ENCODE measurements at places on chromosomes 6 and 20.

- peak; percentile 27 for DNase-seq
These were observed 172.2 kb downstream of the AIG1 start for GRCh38 chr6:143232849-143233248.

DNA sequence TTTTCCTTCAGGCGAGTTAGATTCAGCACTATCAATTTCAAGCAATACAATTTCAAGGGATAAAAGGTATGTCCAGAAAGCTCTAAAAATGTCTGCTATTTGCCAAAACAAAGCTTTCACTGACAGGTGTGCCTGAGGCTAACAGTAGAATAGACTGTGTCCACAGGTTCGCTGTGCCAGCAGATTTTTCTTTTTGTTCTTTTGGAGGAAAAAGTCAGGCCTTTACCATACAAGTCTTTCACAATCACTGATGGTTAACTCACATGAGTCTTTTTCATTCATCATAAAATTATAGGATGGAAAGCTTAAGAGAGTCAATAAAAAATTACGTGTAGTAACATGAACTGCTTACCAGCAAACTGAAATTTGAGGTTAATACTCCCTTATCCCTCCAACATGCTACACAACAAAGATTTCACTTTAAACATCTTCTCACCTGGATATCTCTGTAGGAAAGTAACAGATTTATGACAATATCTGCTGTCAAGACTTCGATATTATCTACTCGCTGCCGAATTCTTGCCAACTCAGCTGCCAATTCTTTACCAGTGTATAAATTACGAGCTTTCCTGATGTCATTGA is 95.4 kb downstream of the MAP3K5 start:
- no peak for DNase-seq

DNA sequence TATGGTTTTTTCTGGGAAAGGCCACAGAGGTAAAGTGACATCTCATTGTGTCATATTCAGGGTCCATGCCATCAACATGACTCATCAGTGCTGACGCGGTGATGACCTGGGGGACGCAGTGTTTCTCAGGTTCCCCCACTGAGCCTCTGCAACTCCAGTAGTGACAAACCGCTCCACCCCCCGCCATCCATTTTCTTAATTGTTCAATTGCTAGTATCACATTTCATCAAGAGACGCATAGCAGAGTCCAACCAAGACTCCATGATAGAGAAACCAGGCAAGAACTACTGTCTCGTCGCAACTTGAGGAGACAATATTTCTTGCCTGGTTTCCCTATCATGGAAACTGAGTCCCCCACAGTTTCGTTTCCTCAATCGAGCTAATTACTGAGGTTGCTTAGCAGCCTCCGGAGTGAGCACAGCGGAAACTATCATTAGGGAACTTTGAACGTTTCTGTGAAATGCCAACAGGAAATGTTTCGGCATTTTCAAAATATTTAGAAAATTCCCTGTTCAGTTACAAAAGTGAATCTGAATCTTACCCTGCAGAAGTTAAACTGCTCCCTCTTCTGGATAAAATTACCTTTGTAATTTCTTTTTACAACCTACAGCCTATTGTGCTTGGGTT is 12.2 kb upstream of the SERPINB1 start:
- DNase-seq = peak; percentile 79

GRCh38 chr6:145209272-145209671 is 526.0 kb downstream of the EPM2A start:
- no peak for DNase-seq

- DNase-seq = no peak
These were observed 17.7 kb downstream of the MYLIP start for GRCh38 chr6:16146527-16146955.

GRCh38 chr6:143936778-143937667 is 71.0 kb downstream of the PLAGL1 start:
- DNase-seq = no peak

DNA sequence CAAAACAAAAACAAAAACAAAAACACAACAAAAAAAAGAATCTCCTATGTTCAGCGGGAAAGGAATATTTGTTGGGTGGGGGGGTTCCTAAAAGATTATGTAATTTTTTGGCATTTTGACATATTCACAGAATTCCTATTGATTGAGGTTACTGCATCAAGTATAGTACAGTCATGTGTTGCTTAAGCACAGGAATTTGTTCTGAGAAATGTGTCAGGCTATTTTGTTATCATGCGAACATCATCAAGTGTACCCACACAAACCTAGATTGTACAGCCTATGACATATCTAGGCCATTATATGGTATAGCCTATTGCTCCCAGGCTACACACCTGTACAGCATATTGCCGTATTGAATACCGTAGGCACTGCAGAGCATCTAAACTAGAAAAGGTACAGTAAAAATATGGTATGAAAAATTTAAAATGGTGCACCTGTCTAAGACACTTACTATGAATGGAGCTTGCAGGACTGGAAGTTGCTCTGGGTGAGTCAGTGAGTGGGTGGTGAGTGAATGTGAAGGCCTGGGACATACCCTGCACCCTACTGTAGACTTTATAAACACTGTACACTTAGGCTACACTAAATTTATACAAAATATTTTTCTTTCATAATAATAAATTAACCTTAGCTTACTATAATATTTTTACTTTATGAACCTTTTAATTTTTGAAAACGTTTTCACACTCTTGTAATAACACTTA is 110.6 kb downstream of the CDKAL1 start:
- peak; percentile 13 for DNase-seq

DNA sequence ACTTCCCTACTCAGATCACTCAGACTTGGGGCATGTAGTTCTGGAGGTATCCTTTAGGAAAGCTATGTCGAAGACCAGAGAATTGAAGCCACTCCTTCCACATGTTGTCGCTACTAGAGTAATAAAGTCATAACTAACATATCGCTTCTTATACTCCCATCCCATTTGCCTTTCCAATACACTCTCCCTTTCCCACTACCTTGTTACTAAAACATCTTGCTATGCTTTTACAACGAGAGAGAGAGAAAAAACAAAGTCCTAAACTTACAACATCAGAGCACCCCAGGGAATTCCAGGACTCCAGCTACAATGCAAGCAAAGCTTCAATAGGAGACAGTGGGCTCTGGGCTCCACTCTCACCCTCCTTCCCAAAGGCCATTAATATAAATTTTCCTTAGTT is 5.1 kb upstream of the LAMP5 start:
- no peak for DNase-seq

DNA sequence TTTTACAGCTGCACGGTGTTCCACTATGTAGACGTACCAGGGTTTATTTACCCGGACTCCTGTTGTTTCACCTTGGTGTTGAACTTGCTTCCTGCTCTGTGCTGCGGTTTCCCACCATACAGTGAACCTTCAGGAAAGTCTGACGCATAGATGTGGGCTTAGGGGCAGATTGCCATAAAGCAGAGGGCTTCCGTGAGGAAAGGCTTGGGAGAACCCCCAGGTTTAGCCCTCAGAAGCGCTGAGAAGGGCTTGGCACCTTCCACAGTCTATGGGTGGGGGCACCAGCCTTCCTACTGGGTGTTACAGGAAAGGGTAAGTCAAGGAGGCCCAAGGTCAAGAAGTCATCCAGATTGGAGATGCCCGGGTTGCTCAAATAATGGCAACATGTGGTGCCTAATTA is 19.2 kb upstream of the MRPS18A start:
- no peak for DNase-seq

- no peak for DNase-seq
These were observed 57.8 kb downstream of the OPN5 start for GRCh38 chr6:47839645-47840044.

GRCh38 chr6:89387516-89388201 is 24.4 kb downstream of the RRAGD start:
- DNase-seq = no peak

DNA sequence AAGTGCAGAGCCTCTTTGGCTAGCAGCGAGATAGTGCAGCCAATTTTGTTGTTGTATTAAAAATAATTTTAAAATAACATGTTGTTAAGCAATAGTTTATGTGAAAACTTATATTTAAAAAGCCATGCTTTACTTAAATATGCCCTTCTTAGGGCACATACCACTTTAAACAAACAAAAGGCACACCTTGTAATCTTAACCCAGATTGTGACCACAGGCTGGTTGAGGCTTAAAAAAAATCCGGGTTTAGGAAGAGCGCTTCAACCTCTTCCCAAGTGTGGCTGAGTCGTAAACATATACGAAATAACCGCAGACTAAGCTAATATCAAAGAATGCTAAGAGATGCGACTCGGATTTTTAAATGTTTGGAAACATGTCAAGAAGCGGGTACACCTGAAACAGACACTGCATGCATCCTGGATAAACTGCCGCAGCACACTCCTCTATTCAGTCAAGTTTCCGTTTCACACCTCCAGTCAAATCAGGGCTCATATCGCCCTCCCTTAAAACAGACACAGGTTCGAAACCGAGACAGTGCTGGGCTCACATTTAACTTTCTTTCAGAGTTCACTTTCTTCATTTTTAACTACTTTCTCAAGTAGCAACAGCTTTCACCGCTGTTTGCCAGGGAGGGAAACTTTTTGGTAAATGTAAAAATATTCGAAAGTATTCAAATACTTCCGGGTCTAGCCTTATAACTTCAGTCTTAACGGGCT is 1.5 kb downstream of the DEK start:
- DNase-seq = no peak

DNA sequence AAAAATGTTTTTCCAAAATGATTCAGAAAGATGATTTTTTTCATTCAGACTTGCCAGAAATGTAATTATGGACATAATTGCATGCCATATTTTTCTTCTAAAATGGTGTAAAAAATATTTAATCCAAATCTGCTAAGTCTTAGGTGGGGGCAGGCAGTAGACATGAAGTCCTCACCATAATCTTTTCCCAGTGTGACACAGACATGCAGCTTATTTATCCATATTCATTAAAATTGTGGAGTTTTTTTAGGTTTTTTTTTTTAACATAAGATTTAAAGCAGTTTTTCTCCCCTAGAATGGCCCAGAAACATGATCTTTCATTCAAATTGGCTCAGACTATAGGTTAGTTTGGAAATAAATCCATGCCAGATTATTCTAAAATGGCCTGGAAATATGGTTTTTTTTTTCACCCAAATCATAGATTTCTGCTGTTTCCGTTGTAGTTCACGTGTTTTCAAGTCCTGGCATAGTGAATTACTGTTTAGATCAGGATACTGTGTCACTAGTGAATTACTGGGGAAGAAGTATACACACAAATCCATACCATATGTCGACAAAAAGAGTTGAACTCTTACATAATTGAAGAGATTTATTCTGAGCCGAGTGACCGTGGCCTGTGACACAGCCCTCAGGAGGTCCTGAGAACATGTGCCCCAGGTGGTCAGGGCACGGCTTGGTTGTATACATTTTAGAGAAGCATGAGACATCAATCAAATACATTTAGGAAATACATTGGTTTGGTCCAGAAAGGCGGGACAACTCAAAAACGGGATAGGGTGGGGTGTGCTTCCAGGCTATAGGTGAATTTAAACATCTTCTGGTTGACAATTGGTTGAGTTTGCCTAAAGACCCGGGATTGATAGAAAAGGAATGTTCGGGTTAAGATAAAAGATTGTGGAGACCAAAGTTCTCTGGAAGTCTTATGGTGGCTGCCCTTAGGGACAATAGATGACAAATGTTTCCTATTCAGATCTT is 33.9 kb downstream of the ZNF133 start:
- no peak for DNase-seq

- peak; percentile 79 for DNase-seq
These were observed 11.5 kb upstream of the DSTN start for GRCh38 chr20:17558154-17558940.

GRCh38 chr6:25788305-25788922 is 33.9 kb downstream of the SLC17A4 start:
- DNase-seq = no peak

- DNase-seq = no peak
These were observed 2.2 kb upstream of the PCK1 start for GRCh38 chr20:57558614-57559288.

DNA sequence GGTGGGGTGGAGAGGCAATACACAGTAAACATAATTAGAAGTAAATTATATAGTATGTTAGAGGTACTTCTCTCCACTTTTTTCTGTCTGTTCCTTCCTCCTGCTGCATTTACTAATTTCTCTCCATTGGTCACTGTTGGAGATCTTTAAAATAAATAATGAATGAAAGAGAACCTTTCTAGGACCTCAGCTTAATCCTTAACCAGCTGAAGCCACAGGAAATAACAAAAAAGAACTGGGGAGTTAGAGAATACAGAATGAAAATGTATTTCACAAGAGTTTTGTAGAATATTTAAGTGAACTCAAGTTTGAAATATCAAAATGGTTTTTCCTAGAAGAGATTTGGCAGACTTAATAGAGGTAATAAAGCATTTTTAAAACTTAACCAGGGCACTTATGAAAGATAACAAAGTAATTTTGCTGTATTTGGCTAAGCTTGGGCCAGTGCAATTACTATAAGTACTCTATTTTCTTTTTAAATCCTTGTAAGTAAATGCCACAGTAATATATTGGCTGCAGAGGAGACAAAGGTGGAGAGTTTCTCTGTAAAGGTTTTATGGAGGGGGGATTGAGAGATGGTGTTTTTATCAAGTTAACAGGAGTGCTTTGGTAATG is 405.0 kb downstream of the CDKAL1 start:
- DNase-seq = no peak

GRCh38 chr20:33659341-33660034 is 2.6 kb upstream of the C20orf144 start:
- no peak for DNase-seq

- no peak for DNase-seq
These were observed 223.9 kb downstream of the TSHZ2 start for GRCh38 chr20:53195876-53196610.

- no peak for DNase-seq
These were observed 8.6 kb upstream of the MEI4 start for GRCh38 chr6:77644102-77644705.

DNA sequence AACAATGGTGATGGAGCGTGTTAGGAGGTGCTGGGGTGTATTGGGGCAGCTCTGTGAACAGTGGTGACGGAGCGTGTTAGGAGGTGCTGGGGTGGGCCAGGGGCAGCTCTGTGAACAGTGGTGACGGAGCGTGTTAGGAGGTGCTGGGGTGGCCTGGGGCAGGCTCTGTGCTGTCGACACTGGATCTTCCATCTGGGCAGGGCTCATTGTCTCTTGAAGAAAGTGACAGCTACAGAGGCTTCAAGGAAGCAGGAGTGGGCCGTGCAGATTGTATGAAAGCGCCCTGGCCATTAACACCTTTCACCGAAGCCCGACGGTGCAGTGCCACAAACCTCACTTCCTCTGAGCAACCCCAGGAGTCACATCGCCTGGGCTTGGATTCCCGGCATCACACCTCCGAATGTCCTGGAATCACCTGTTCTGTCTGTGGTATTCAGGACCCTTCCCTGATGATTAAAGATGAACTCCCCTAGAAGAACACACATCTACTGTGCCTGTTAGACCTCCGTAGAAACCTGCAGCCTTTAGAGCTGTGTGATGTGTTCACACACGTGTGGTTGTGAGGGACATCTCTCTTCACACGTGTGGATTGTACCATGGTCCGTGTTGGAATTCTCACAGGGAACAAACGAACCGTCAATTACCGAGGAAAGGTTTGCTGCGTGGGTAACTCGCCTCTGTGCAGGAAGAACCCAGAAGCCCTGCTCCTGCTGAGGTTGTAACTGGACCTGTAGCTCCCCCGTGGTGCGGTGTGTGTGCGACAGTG is 377.7 kb downstream of the THBS2 start:
- no peak for DNase-seq
